SJSA1 (cell line): ENCODE measurements at places on chromosomes 2 and 18. TPM values are rescaled to one million over a fixed set of nuclear protein-coding genes. Genes with fewer than 3 reads are reported as not detected.
A peak's percentile ranks its signal among the peaks of the same experiment; 100 is the strongest.

DNA sequence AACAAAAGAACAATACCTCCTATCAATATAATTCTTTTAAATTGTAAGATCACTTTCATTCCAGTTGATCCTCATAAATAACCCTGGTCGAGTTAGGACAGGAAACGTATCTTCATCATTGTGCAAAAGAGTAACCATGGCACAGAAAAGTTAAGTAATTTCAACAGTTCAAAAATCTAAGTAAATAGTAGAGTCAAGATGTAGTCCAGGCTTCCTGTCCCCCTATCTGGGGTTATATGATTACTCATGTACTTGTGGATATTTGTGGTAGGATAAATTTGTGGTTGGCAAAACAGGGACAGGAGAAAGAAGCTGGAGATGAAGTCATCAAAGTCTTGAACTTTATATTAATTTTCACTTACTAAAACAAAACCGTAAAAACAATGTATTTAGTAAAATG lies 772.6 kb downstream of the TSN start:
- DNase-seq = no peak

The ALPG gene
- 0.03 TPM in 1 of 2 replicates, not detected in the other for total RNA-seq

GRCh38 chr18:48947092-48947491 lies 3.7 kb downstream of the SMAD7 start:
- DNase-seq = no peak

The AGFG1 gene
- 40.2 and 122 TPM in 2 replicates for total RNA-seq

The SCN1A gene
- not detected in 2 replicates for total RNA-seq

DNA sequence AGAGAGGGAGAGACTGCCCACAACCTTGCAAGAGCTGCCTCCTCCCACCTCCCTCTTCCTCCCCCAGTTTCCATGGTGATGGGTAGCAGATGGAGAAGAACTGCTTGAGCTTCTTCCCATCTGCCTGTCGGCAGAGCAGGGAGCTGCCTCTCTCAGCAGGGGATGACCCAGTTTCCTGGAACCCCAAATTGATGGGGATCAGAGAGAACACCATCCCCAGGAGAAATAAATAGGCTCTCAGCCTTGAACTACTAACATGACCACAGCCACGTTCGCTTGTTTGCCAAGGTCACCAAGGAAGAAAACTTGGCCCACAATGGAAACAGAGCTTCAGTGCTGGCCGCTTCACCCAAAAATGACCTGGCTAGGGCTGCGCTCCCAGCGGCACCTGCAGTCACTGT lies 82.2 kb downstream of the ADD2 start:
- DNase-seq = peak; percentile 16

GRCh38 chr2:238097988-238098871 lies 1.9 kb upstream of the ESPNL start:
- DNase-seq = no peak
